ENCODE measurements at places on chromosomes 12 and 14. TPM values are rescaled to one million over a fixed set of nuclear protein-coding genes. Genes with fewer than 3 reads are reported as not detected.

Gene LETMD1
- 24.6 TPM for total RNA-seq

Gene MUCL1
- not detected for total RNA-seq

Gene C12orf50
- not detected for total RNA-seq

Gene RERG
- total RNA-seq = not detected

Gene KRT73
- total RNA-seq = not detected

Gene PDZRN4
- not detected for total RNA-seq

Gene ITPR2
- total RNA-seq = 15.2 TPM

Gene BCL2L2
- 7.4 TPM for total RNA-seq
